ENCODE measurements at places on chromosomes 2 and 18.

DNA sequence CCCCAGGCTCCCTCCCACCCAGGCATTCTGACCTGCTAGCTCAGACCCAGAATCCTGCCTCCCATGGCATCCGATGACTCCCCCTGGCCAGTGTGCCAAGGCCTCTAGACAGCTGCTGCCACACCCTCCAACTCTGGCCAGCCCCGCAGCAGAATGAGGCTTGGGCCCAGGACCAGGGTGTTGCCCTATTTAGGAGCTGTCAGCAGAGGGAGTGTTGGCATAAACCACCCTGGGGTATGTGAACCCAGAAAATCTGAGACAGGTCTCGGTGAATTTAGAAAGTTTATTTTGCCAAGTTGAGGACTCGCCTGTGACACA, 134.3 kb downstream of the KLHL29 start:
- no peak for DNase-seq

DNA sequence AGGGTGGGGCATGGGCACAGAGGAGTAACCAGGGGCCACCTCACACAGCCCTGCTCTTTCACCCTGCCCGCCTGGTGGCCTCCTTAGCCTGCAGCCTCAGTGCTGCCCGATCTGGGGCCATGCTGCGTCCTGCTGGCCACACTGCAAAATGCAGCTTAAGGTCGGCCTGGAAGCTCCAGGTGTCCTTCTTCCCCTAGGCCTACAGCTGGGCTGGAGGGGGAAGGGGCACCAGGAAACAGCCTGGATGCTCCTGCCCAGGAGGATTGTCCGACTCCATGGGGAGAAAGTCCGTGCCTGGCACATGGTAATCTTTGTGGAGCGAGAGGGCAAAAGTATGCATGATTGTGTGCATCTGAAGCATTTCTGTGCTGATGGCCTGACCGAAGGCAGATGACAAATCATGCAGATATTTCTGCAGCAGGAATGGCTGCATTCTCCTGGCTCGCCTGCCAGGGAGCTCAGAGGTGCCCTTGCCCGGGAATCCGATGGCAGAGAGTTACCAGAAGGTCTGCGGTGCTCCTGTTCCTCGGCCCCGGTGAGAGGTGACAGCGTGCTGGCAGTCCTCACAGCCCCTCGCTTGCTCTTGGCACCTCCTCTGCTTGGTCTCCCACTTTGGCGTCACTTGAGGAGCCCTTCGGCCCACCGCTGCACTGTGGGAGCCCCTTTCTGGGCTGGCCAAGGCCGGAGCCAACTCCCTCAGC, 12.8 kb upstream of the ALPP start:
- DNase-seq, result no peak

DNA sequence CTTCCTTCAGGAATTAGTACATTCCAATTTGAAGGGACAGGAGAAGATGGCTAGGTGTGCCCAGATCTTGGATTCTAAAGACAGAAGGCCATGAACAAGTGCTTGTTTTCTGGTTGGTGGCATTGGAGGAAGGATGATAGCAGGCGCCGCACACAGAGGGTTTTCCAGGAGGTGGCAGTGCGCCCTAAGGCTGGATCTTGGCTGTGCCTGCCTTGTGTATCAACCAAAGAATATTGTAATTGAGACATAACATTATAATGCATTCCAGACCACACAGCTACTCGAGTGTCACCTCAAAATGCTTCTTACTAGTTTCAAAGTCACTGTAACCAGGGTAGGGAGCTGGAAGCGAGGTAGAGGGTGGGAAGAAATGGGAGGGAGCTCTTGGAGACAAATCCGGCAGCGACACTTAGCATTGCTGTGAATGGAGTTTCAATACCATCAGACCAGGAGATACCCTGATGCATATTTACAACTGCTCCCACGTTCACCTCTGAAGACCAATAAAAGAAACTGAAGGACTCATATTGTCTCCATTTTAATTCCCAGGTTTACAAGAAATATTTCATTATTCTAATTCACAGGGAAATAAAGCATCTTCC, 42.5 kb downstream of the CPO start:
- DNase-seq, result peak; percentile 39

GRCh38 chr2:227853204-227853629, 18.2 kb upstream of the DAW1 start:
- no peak for DNase-seq

DNA sequence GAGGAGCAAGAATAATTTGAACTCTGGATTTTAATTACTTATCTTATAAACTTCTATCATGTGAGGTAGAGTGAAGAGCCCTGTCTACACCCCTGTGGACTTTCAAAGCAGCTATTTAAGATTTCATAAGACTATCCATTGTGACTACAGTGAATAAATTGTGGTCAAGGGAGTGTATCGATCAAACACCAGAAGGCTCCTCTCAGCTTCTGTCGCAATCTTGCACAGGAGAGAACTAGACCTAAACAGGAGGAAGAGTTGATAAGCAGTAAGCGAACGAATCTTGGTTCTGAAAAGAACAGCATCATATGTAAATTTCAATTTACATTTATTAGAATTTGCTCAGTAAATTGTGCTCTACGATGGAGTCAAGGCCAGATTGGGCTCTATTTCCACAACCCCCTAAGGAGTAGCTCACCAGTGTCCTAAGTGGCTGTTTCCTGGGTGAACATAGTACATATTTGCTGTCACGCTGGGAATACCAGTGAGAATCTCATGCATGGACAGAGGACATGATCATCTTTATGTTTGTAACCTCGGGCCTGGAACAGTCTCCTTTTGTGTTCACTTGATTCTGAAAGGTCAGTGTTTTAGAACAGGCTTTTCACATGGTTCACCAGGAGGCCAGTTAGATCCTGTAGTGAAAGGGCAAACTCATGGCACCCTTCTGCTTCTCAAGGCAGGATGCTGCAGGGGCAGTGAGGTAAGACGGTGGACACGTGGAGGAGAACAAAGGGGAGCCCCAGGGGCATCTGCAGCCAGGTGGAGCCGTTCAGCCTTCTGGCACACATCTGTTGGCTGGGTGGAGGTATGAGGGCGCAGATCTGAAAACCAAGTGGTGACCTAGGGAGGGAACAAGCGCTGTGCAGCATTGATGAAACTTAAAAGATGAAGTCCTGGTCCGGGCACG, 33.3 kb downstream of the NPAS2 start:
- DNase-seq, result no peak

GRCh38 chr2:156437931-156438410, 1.8 kb downstream of the GPD2 start:
- no peak for DNase-seq

DNA sequence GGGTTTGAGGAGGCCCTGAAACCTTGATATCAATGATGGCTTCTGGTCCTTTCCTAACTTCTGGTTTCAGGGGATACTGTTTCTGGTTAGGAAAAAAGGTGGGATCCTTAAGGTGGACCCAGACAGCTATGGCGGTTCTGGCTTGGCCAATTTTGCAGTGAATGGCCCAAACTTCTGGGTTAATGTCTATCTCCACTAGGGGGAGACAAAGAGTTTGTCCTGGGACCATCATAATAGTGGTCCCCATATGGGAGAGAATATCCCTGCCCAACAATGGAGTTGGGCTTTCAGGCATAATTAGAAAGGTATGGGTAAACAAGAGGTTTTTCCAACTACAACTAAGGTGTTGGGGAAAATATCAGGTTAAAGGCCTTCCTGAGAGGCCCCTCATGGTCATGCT, 273.5 kb downstream of the CALCRL start:
- DNase-seq, result no peak
